C1 segment of cervical spinal cord (tissue), 14 donors: ENCODE measurements at places on chromosomes 5 and 9.

DNA sequence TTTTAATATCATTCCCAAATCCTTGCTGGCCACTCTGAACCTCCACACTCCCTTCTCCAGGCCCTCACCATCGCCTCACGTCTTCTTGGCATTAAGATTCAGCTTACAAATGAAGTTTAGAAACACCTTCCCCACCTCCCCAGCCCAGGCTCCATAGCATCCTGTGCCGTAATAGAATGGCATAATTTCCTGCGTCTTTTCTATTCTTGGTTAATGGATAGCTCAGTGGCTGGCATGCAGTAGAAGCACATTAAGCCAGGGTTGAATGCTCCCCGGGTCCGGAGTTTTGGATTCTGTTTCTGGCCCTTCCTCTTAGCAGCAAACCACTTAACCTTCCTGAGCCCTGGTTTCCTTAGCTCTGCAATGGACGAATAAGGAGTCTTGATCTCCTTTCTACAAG, 13.8 kb downstream of the WWC1 start:
- no peak for DNase-seq

GRCh38 chr9:105259274-105259673, 14.8 kb downstream of the SLC44A1 start:
- no peak for DNase-seq

DNA sequence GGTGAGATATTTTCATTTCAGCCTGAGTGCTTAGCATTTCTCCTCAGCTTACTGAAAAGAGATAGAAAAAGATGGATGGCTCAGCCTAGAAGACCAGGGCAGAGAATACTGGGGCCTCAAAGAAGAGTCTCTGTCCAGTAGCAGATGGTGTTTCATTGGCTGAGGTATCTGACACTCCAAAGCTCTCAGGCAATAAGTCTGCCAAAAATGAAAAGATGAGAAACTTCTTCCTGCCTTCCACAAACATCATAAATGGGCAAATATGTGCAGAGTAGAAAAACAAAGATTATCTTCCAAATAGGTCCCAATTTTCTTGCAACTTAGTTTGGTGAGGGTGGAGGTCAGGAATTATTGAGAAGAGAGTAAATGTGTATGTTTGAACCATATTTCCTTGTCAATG, 87.4 kb upstream of the ICE1 start:
- DNase-seq, result no peak

DNA sequence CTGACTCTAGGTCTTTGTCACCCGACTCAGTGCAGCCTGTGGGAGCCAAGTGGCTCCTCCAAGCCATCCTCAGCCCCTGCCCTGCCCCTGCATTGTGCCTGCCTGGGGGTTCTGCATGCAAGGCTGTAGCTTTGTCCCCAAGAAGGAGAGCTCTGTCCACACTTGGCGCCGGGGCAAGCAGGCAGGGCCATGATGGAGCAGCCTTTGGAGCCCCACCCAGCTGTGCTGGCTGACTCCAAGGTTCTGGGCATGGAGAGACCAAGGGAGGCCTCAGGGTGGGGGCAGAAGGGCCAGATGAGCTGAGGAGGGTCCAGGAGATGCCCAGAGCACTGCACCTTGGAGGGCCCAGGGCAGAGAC, 226.2 kb downstream of the CACNA1B start:
- DNase-seq, result no peak

- no peak for DNase-seq
Measured at GRCh38 chr9:4092793-4093709, 206.8 kb downstream of the GLIS3 start.

DNA sequence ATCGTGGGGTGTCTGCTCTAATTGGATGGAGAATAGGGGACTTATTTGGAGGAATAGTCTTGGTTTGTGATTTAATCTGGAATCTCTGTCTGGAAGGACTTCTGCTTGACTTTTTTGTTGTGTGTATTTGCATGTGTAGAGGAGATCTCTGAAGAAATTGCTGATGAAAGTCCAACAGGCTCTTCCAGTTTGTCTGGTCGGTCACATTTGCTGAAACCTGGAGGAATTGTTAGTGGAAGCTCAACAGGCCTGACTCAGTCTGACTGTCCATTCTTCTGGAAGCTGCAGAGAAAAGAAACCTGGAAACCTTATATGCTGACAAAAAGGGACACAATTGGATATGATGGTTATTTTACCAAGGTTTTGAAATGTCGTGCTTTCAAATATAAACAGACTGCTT, 33.4 kb upstream of the TENT2 start:
- no peak for DNase-seq
